ENCODE measurements at places on chromosomes 2 and 18. TPM values are rescaled to one million over a fixed set of nuclear protein-coding genes. Genes with fewer than 3 reads are reported as not detected.

GAREM1 gene
- total RNA-seq, result 0.86 TPM

NCKAP5 gene
- total RNA-seq, result 3.2 TPM

ERBB4 gene
- under 0.01 TPM for total RNA-seq

ZNF396 gene
- 0.95 TPM for total RNA-seq

SP140L gene
- total RNA-seq, result 2.8 TPM

- peak; percentile 95 for DNase-seq
Measured at GRCh38 chr2:95292623-95293260, 4.4 kb upstream of the KCNIP3 start.

DNA sequence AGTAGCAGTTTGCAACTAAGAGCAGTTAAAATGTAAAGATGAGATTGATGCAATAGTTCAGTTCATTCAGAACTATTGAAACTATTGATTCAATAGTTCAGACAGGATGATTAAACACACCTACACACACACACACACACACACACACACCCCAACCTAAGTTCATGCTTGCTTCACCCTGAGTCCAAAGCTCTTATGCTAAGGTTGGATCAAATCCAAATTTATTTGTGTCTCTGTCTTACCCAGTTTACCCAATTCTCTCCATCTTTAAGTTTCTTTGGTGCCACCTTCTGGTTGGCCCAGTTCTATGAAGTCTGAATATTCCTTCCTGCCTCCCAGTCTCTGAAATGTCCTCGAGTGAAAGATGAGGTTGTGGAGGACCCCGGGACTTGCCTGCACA, 5.1 kb downstream of the SERPINB8 start:
- peak; percentile 50 for DNase-seq

DNA sequence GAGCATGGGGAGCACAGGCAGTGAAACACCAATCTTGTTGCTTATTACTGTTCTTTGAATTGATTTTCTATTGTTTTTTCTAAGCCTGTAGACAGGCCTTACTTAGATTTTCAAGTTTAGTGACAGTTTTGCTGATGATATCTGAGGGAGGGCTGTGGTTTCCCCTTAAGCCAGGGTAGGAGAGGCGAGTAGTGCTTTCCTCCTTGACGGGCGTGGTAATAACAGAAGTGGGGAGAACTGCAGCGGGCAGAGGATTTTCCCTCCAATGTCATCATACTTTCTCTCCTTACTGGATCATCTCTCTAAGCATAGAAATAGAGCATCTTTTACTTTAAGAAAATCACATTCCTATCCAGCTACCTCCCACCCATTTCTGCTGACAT, 314.4 kb downstream of the ALK start:
- no peak for DNase-seq

Measured in PC-3 (cell line).